ENCODE measurements at places on chromosomes 7 and 10. TPM values are rescaled to one million over a fixed set of nuclear protein-coding genes. Genes with fewer than 3 reads are reported as not detected.

The GALNT17 gene
- total RNA-seq, result 2.4 TPM

The GHRHR gene
- total RNA-seq, result not detected

- H3K36me3 ChIP-seq, result no peaks in the 10 kb centered on the region
- DNase-seq, result no peak
- no peak overlapping the region for H3K27ac ChIP-seq
Measured at GRCh38 chr10:28311104-28311503, 8.2 kb upstream of the MPP7 start.

- peak; percentile 70 for DNase-seq
- H3K4me3 ChIP-seq, result no peak overlapping the region
- H3K27me3 ChIP-seq, result peaks cover 12% of the 10 kb centered on the region
- H3K27ac ChIP-seq, result no peak overlapping the region
- H3K36me3 ChIP-seq, result no peaks in the 10 kb centered on the region
- H3K4me1 ChIP-seq, result no peaks in the 10 kb centered on the region
Measured at GRCh38 chr10:132898391-132899053, 43.8 kb downstream of the CFAP46 start.

The ANKRD22 gene
- 4.8 TPM for total RNA-seq

DNA sequence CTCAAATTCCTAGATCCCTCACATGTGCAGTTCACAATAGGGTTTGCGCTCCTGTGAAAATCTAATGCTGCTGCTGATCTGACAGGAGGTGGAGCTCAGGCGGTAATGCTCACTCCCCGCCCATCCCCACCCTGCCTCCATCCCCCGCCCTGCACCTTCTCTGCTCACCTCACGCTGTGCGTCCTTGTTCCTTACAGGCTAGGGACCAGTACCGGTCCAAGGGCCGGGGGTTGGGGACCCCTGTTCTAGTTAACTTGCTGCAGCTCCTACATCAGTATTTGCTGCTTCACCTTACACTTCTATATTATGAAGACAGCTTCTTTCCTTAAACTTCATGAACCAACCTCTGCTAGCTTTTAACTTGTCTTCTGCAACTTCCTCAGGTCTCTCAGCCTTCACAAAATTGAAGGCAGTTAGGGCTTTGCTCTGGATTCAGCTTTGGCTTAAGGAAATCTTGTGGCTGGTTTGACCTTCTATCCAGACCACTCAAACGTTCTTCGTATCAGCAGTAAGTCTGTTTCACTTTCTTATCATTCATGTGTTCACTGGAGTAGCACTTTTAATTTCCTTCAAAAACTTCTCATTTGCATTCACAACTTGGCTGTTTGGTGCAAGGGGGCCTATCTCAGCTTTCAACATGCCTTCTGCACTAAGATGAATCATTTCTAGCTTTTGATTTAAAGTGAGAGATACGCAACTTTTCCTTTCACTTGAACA, 1.7 kb upstream of the TNKS2 start:
- peak overlapping the region; percentile 33 for H3K4me3 ChIP-seq
- DNase-seq, result peak; percentile 89
- H3K27ac ChIP-seq, result peak overlapping the region; percentile 98
- H3K27me3 ChIP-seq, result no peaks in the 10 kb centered on the region
- no peaks in the 10 kb centered on the region for H3K36me3 ChIP-seq
- H3K4me1 ChIP-seq, result peaks cover 28% of the 10 kb centered on the region

DNA sequence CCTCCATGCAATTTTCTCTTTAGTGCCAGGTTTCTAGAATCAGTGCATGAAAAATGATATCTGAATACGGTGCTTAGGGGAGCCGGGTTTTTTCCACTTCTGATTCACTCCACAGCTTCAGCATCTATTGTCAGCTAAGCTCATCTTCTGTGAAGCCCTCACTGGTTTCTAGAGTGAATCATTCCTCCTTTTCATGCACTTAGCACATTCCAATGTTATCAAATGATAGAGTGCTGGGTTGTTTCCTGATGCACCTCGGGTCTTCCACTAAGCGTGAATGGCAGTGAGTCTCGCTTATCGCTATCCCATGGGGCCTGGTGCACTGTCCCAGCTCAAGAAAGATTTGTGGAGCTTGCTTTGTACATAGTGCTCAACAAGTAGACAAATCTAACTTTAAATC, 170.9 kb upstream of the RHEB start:
- H3K27me3 ChIP-seq, result no peaks in the 10 kb centered on the region
- DNase-seq, result no peak
- peaks cover 46% of the 10 kb centered on the region for H3K4me1 ChIP-seq
- no peaks in the 10 kb centered on the region for H3K36me3 ChIP-seq

GRCh38 chr7:133662830-133663229, 410.0 kb downstream of the EXOC4 start:
- no peaks in the 10 kb centered on the region for H3K36me3 ChIP-seq
- H3K27me3 ChIP-seq, result no peaks in the 10 kb centered on the region
- no peak overlapping the region for H3K4me3 ChIP-seq
- H3K4me1 ChIP-seq, result no peaks in the 10 kb centered on the region

DNA sequence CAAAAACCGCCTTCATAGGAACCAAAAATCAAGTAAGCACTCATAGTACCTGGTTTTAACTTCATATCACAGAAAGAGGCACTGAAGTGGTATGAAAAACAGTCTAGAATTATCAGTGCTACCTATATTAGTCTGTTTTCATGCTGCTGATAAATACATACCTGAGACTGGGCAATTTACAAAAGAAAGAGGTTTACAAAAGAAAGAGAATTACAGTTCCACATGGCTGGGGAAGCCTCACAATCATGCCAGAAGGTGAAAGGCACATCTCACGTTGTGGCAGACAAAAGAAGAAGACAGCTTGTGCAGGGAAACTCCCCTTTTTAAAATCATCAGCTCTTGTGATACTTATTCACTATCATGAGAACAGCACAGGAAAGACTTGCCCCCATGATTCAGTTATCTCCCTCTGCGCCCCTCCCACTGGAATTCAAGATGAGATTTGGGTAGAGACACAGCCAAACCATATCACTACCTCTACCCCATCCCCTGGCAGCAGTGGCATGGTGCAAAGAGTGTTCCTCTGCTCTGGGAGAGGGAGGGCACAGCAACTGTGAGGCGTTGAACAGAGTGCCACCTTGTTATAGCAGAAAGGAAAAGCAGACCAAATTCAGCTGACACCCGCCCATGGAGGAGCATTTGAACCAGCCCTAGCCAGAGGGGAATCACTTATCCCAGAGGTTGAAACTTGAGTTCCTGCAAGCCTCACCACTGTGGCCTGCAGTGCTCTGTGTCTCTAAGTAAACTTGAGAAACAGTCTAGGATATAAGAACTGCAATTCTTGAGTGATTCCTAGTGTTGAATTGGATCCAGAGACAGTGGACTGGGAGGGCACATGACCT, 61.9 kb upstream of the PTPRZ1 start:
- H3K4me3 ChIP-seq, result no peak overlapping the region
- no peaks in the 10 kb centered on the region for H3K36me3 ChIP-seq
- no peak overlapping the region for H3K27ac ChIP-seq
